Type B pancreatic cell (in vitro differentiated cells): ENCODE measurements at places on chromosomes 1 and 21. TPM values are rescaled to one million over a fixed set of nuclear protein-coding genes. Genes with fewer than 3 reads are reported as not detected.

DNA sequence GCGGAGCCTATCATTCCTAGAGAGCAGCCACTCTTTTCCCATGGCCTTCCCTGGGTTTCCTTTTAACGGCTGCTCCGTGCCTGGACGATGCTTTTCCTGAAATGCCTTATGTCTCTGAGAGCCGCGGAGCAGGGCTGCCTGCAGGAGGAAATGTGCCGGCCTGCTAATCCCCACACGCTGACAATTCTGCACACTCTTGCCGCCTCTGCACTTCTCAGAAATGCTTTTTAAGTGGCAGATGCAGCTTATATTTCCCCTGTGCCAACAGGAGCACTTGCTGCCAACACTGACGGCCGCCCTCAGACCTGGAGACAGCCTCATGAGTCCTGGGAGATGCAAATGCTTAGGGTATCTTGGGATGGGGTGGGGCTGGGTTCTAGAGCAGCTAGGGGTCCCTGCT is 253.2 kb downstream of the GRIK3 start:
- H3K4me3 ChIP-seq = no peak overlapping the region
- H3K27me3 ChIP-seq = peaks cover 24% of the 10 kb centered on the region
- no peak for DNase-seq
- H3K4me1 ChIP-seq = peaks cover 14% of the 10 kb centered on the region

DNA sequence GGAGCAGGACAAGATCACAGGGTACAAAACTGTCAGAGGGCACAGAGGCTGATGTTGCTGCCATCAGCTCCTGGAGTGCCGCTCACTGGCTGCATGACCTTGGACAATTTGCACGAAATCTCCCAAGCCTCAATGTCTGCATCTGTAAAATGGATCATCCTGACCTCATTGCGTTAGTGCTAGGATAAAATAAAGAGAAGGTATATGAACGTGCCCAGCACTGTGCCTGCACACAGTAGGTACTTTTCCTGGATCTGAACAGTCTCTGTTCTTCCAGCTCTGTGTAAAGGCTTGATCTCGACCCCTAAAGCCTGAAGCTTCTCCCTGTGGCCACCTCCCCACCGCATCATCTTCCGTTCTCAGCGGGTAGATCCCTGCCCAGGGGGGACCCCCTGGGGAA is 12.9 kb downstream of the TNFRSF1B start:
- no peak overlapping the region for H3K4me3 ChIP-seq
- H3K27ac ChIP-seq = no peak overlapping the region
- DNase-seq = no peak

DNA sequence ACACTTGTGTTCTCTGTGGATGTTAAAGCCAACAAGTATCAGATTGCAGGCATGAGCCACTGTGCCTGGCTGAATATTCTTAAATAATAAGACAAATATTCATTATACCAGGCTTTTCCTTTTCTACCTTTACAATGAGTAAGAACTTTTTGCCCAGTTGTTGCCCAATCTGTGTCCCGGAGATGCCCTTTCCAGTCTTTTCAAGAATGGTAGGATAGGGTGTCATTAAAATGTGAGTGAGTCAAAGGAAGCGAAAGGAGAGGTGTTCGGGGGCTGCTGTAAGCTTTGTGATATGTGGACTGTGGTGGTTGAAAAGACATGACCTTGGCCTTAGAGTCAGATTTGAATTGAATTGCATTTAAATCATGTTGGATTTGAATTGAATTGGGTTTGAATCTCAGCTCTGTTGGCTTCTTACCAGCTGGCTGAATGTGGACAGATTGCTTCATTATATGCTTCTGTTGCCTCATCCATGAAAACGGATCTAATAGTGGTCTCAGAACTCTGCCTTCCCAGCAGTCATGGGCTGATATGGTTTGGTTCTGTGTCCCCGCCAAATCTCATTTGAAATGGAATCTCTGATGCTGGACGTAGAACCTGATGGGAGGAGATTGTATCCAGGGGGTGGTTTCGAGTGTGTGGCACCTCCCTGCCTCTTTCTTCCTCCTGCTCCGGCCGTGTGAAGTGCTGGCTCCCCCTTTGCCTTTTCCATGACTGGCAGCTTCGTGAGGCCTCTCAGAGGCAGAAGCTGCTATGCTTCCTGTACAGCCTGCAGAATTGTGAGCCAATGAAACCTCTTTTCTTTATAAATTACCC is 22.7 kb upstream of the AADACL3 start:
- H3K4me1 ChIP-seq = no peaks in the 10 kb centered on the region
- H3K27ac ChIP-seq = no peak overlapping the region
- no peak overlapping the region for H3K4me3 ChIP-seq
- no peak for DNase-seq
- no peaks in the 10 kb centered on the region for H3K36me3 ChIP-seq
- H3K27me3 ChIP-seq = peaks cover 3% of the 10 kb centered on the region

- H3K4me3 ChIP-seq = no peak overlapping the region
- peak overlapping the region; percentile 18 for H3K27ac ChIP-seq
- H3K4me1 ChIP-seq = peaks cover 11% of the 10 kb centered on the region
Measured at GRCh38 chr1:116972674-116973030, 28.9 kb upstream of the CD101 start.

DNA sequence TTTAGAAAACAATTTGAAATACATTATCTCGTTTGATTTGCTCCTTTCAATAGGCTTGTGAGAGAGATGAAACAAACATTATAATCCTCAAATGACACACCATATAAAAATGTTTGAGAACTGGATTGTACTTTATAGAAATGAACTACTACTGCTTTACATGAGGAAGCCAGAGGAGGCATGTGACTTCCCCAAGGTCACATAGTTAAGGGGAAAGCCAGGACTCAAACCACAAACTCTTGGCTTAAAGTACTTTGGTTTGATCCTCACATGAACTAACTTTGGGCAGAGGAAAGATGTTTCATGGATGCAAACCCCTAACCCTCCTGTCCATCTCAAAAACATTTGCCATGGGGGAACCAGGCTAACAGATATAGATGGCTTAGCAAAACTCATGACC is 4.7 kb downstream of the ARHGEF11 start:
- no peak overlapping the region for H3K4me3 ChIP-seq
- no peak for DNase-seq
- peaks cover 19% of the 10 kb centered on the region for H3K36me3 ChIP-seq
- no peaks in the 10 kb centered on the region for H3K27me3 ChIP-seq
- H3K4me1 ChIP-seq = peaks cover 54% of the 10 kb centered on the region

DNA sequence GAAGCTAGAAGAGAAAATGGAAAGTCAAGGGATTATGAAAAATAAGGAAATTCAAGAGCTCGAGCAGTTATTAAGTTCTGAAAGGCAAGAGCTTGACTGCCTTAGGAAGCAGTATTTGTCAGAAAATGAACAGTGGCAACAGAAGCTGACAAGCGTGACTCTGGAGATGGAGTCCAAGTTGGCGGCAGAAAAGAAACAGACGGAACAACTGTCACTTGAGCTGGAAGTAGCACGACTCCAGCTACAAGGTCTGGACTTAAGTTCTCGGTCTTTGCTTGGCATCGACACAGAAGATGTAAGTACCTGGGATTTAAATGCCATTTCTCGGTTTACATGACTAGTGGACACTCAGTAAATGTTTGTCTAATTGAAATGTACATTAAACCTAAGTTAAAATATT is 40.0 kb downstream of the CENPF start:
- DNase-seq = no peak
- peaks cover 22% of the 10 kb centered on the region for H3K36me3 ChIP-seq
- no peaks in the 10 kb centered on the region for H3K4me1 ChIP-seq
- H3K27ac ChIP-seq = no peak overlapping the region

GRCh38 chr1:210900820-210901219 is 233.1 kb downstream of the KCNH1 start:
- H3K4me3 ChIP-seq = no peak overlapping the region
- H3K36me3 ChIP-seq = no peaks in the 10 kb centered on the region
- peaks cover 19% of the 10 kb centered on the region for H3K27me3 ChIP-seq
- DNase-seq = no peak
- no peaks in the 10 kb centered on the region for H3K4me1 ChIP-seq

DNA sequence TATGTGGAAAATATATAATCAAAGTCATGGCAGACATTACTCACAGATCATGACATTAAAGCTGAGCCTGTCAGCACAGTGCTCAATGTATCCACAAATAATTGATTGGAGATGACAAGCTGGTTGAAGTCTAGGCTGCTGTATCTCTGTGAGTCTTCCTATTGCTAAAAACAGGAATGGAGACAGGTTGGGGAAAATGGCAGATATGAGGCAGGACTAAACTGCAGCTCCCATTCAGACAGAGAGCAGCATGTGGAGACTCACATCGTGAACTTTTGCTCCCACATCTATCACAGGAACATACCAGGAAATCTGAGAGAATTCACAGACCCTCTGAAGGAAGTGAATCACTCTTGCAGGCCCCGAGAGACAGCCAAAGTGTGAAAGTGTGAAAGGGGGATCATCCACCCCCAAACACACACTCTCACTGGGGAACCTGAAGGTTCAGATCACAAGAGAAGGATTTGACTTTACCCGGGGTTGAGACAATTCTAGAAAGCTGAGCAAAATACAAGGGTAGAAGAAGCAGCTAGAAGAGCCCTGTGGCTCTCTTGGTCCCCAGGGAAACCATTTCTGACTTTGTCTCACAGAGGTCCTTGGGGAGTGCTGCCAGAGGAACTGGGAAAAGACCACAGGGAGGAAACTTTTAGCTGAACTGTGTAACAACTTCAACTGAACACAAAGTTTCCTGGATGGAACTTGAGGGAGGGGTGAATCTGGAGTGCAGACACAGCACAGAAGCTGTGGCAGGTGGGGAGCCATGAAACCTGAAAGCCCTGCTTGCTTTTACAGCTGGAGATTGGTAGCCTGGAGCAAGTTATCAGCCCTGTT is 173.4 kb downstream of the S1PR1 start:
- peaks cover 6% of the 10 kb centered on the region for H3K27me3 ChIP-seq
- H3K4me3 ChIP-seq = no peak overlapping the region
- peaks cover 24% of the 10 kb centered on the region for H3K4me1 ChIP-seq
- H3K27ac ChIP-seq = peak overlapping the region; percentile 26
- DNase-seq = no peak

The RNU5D-1 gene
- not detected in 2 replicates for total RNA-seq

The SHISAL2A gene
- not detected in 2 replicates for total RNA-seq
